ENCODE measurements at places on chromosomes 1 and 21.

DNA sequence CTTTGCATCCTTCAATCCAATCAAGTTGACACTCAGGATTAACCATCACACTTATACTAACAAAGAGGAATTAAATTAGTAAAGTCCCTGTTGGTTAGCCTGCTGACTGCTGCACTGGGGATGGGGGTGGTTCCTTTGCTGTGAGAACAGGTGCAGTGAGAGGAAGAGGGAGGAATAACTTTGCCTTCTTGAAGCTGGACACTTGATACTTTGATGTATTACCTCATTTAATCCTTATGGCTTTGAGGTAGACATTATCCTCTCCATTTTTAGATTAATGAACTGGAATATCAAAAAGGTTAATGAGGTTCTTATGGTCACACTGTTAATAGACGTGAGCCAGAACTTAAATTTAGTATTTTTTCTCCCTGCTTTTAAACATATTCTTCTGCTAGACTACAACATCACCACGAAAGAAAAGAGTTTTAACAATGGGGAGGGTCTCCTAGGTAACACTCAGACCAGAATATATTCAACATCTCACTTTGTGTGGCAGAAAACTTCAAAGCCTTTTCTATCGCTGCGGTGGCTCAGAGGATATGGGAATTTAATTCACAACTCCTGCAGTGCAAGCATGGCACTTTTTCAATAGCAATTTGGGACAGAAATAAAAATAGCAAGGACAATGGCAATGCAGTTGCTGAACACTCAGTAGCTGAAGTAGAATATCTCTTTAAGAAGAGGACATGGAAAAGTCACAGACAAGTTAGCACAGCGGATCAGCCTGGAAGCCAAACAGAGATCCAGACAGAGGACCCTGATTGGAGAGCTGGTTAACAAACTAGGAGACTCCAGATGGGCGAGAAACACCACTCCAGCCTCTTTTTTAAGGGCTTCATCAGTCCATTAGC lies 68.8 kb upstream of the DNAH14 start:
- peak; percentile 10 for DNase-seq

DNA sequence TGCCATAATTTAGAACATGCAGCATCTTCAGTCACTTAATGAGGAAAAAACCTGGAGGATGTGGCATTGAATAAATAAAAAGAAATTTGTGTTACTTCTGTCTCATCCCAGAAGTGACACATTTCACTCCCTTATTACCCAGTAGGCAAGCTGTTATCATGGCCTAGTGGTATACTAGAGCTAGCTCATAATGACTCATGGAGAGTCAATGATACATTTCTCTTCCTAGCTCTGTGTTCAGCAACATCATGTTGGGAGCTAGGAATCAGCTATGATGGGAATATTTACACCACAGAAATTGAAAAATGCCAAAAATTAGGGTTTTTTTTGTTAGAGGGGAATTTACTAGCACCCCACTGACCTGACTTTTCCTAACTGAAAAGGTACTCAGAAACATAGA lies 182.7 kb downstream of the HMCN1 start:
- no peak for DNase-seq

- DNase-seq, result peak; percentile 15
Measured at GRCh38 chr1:37434292-37435225, 39.8 kb upstream of the ZC3H12A start.

- DNase-seq, result no peak
Measured at GRCh38 chr1:228372183-228373003, 34.2 kb downstream of the TRIM11 start.

DNA sequence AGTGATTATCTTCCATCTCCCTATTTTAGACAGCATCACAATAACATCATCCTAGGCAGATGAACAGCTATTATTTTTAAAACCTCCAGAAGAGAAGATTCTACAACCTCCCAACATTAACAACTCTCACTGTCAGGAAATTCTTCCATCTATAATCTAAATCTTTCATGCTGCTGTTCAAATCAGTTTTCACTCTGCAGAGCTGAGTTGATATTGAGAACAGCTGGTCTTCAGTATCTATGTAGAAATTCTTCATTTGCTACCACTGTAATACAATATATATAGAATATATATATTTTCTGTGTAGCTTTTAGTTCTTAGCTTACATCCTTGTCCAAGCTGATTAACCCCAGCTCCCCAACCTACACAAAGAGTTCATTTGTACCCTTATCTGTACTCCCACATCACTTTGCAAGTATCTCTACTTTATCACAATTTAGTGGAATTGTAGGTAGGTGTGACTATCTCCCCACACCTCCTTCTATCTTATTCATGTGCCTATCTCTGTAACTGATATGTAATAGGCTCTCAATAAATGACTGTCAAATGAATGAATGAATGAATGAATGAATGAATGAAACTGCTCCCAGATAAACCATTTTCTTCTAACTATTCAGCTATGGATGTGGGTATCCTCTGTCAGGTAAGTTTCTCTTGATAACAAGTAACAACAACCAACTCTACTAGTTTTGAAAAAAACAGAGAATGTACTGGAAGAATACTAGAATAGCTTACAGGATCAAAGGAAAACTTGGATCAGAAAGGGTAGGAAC lies 37.4 kb upstream of the PKN2 start:
- DNase-seq, result no peak

GRCh38 chr21:39602793-39603192 lies 9.9 kb upstream of the B3GALT5 start:
- no peak for DNase-seq

- DNase-seq, result no peak
Measured at GRCh38 chr1:170872663-170873062, 62.7 kb upstream of the MROH9 start.

DNA sequence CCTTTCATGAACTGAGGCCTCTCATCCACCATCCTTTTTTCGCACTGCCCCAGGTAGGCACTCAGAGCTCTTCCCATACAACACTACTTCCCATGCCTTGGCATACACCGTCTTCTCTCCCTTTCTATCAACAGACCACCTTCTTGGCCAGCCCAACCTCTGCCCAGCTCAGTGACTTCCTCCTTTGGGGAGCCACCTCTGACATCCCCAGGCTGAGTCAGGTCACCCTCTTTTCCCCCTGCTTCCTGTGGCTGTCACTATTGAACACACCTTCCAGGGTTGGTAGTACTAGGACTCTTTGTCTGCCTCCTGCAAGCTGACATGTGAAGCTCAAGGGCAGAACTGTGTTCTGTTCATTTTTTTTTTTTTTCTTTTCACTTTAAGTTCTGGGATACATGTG lies 283.2 kb downstream of the SETD4 start:
- no peak for DNase-seq
